ENCODE measurements at places on chromosomes 2 and 18.

- DNase-seq, result no peak
These were observed 155.2 kb downstream of the SH3BP4 start for GRCh38 chr2:235106874-235107639.

DNA sequence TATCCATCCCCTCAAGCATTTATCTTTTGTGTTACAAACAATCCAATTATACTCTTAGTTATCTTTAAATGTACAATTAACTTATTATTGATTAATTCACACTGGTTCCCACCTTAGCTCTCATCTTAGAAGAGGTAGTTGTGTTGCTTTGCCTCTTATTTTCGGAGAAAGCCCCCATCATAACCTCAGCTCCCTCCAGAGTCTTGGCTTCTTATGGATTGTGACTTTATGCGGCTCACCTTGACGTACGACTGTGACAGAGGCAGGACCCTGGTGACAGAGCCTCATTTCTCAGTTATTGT lies 132.9 kb downstream of the SPTBN1 start:
- DNase-seq, result no peak

DNA sequence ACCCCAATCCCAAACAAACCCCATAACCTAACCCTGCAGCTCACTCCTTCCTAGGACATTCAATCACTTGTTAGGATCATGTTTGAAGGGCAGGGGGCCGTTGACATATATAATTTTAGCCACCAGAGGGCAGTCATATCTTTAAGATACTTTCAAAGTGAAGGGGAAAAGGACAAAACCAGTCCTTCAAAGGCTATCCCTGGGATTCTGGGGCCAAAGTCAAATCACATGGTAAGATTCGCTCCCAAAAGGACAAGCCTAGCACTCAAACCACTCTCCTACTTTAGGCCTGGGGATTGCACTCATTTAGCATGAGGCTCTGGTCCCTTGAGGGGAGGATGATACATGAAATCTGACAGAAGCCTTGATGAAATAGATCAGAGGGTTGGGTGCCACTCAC lies 44.6 kb downstream of the HAUS1 start:
- no peak for DNase-seq

DNA sequence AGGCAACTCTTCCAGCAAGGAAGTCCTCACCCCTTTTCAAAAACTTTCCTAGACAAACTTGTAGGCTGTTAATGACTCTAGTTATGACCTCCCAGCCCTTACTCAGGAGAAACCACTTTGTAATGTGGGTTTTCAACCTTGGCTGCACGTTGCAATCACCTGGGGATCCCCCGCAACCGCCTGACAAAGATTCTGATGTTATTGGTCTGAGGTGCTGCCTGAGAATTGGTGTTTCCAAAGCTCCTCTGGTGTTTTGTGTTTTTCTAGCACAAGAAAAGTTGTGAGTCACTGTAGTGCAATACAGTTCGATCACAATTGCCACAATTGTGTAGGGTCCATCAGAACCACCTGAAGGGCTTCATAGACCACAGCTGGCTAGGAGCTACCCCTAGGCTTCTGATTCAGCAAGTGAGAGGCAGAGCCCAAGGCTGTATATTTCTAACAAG lies 121.6 kb downstream of the SP100 start:
- DNase-seq, result no peak

DNA sequence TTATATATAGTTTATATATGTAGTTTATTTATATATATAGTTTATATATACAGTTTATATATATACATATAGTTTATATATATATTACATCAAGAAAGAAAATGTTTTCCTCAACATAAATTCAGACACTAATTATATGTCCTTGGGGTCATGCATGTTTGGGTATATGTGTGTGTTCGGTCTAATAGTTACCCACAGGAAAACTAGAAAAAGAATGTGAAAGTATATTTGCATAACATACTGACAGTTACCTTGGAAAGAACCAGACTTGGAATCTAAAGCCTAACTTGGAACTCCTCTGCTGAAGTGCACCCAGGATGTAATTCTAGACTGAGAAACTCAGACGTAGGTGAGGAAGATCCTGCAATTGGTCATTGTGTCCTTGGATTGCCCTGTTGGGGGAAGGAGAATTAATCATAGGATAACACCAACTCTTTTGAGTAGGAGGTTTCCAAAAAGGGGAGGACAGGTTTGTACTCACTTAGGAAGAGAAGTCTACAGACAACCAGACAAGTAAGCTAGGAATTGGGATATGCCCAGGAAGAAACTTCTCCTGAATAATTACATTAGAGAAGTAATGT lies 8.9 kb upstream of the SLC25A12 start:
- no peak for DNase-seq

DNA sequence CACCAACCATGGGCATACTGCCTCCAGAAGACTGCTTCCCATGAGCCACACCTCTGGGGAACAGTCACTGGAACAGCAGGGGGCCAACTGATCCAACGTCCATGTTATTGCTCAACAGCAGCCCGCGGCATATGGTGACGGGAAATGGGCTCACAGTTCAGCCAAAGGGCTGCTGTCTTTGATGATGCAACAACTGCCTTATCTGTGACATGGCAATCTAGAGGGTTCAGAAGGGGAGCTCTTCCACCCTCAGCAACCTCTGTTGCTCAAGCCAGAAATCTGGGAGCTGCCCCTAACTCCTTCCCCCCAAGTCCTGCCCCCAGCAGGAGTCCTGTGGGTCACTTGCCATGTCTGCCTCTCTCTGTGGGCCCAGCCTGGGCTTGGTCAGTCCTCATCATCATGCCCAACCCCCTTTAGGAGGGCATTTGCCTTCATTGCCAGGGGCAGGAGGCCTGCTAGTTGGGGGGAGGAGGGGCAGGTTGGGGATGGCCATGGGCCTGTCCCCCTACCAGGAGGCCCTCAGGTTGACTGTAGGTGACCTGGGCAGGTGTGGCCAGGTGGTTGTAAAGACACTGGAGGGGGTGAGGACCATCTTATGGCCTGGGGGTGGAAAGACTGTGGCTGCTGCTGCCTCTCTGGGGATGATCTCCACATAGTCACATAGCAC lies 212.9 kb downstream of the CYP26B1 start:
- DNase-seq, result no peak

GRCh38 chr18:27414682-27415081 lies 229.6 kb upstream of the CHST9 start:
- no peak for DNase-seq

GRCh38 chr2:161102770-161103450 lies 57.3 kb upstream of the TANK start:
- DNase-seq, result no peak

DNA sequence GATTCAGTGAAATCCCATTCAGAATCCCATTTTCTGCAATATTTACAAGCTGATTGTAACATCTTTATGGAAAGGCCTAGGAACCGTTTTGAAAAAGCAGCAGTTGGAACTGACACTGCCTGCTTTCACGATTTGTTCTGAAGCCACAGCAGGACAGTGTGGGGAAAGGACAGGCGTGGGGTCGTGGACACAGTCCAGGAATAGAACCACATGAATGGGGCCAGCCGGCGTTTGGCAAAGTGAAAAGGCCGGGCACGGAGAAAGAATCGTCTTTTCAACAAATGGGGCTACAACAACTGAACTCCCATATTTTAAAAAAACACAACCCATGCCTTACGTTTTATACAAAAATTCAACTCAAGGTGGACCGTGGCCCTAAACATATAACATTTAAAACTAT lies 69.8 kb downstream of the SLC66A2 start:
- DNase-seq, result no peak

DNA sequence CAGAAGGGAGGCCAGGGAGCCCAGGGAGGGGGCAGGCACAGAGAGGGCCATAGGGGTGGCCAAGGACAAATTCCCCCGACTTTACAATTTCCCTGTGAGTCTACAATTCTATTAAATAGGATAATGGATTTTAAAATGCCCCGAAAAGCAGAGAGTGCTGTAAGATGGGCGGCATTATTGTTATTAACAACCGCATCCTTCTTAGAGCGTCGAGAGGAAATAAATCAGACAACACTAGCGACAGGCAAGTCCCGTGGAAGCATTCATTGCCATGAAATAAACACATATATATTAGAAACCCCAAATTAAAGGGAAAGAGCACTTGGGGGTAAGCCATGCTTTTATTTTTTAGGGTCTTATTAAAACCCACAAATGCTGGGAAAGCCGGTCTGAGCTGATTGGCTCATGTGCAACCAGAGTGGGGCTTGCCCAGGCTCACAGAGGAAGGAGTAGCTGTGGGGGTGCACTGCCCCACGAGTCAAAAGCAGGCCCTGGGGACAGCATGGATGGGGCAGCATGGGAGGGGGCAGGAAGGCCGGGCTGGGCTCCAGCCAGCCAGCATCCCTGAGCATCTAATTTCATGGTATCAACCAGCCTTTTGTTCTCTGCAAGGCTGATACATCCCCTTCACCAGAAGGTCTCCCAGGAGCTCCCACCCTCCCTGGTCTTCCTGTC lies 187.1 kb downstream of the CELF4 start:
- DNase-seq, result no peak
